Renal cortical epithelial cell (primary cell): ENCODE measurements at places on chromosomes 5 and 9. TPM values are rescaled to one million over a fixed set of nuclear protein-coding genes. Genes with fewer than 3 reads are reported as not detected.
A peak's percentile ranks its signal among the peaks of the same experiment; 100 is the strongest.

CDC25C gene
- total RNA-seq: 0.35 and 2.6 TPM in 2 replicates

- DNase-seq: no peak
Measured at GRCh38 chr5:177972613-177973012, 23.4 kb downstream of the PROP1 start.

DNA sequence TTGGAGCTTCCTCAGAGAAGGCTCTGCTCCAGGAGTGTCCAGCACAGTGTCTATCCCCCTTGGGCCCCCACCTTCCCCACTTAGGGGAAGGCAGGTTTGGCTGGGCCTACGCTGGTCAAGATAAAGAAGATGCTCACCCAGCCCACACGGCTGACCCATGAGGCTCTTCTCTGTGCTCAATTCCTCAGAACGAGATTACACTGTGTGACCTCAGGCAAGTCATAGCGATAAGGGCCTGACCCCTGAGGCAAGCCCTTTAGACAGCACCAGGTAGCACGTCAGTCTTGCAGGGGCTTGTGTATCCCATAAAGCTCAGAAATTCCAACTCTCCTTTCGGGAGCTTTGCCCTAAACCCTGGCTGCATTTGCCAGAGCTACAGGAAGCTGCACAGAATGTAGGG, 32.6 kb downstream of the CORO2A start:
- no peak for DNase-seq

DNA sequence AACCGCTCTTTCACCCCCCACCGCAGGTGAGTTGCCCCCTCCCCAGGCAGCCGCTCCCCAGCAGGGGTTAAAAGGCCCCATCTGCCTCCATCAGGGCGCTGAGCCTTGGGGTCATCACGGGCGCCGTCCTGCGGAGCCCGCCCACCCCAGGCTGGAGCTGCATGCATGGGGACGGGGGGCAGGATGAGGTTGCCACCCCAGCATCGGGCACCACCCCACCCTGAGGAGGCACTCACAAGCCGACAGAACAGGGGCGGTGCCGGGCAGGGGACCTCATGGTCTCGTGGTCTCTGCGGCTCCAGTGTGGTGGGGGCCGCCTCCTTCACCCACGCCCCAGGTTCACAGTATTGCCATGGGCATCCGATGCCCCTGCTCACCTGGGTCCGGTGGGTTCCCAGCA, 16.5 kb downstream of the PTGES start:
- no peak for DNase-seq

PCDHGA7 gene
- 0.52 and 2.3 TPM in 2 replicates for total RNA-seq

DNA sequence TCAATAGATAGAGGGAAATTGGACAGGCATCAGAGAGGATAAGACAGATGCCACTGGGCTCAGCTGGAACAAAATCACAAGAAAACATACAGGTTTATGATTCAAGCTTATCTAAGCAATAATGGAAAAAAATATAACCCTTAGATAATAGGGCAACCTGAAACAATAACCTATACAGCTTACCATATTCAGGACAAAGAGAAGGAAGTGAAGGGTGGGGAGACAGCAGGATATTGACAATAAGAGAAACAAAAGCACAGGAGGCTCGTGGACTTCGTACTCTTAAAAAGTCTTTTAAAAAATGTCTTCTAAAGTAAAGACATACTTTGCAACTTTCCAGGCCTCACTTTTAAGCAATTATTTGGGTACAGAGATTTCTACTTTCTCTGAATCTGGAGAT, 225.3 kb downstream of the NTRK2 start:
- DNase-seq: no peak

LRSAM1 gene
- total RNA-seq: 14.4 and 19.8 TPM in 2 replicates

TICAM2 gene
- total RNA-seq: 3.1 and 6.9 TPM in 2 replicates

- peak; percentile 81 for DNase-seq
Measured at GRCh38 chr5:127040796-127041520, 10.6 kb upstream of the MARCHF3 start.

FBP2 gene
- total RNA-seq: not detected in 2 replicates

PCDHGA9 gene
- 0.52 and 3.2 TPM in 2 replicates for total RNA-seq

YTHDC2 gene
- 20.1 and 37.7 TPM in 2 replicates for total RNA-seq

- peak; percentile 86 for DNase-seq
Measured at GRCh38 chr5:59583151-59583809, 310.2 kb downstream of the PDE4D start.

SVEP1 gene
- total RNA-seq: under 0.01 and 0.17 TPM in 2 replicates

KIF4B gene
- 0.05 TPM in 1 of 2 replicates, not detected in the other for total RNA-seq

C9 gene
- total RNA-seq: 0.20 TPM in 1 of 2 replicates, not detected in the other

DNA sequence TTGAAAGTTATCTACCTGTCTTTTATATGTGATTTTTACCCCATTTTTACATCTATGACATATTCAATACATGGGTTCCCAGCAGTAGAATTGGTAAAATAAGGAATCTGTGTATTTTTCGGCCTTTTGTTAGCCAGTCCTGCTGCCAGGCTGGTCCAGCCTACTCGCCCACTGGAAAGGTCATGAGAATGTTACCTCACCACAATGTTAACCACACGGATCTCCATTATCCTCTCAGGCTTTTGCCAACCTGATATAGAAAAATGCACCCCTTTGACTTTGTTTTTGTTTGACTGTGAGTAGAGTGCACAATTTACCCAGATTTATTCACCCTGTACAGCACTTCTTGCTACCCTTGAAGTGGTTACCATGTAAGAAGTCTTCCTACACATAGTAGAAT, 167.2 kb downstream of the CTNND2 start:
- DNase-seq: no peak

FOXD4L6 gene
- 0.10 and 0.17 TPM in 2 replicates for total RNA-seq

TMEM252 gene
- 0.20 TPM in 1 of 2 replicates, not detected in the other for total RNA-seq

- DNase-seq: no peak
Measured at GRCh38 chr5:85500869-85501268, 1116.2 kb upstream of the EDIL3 start.

DNA sequence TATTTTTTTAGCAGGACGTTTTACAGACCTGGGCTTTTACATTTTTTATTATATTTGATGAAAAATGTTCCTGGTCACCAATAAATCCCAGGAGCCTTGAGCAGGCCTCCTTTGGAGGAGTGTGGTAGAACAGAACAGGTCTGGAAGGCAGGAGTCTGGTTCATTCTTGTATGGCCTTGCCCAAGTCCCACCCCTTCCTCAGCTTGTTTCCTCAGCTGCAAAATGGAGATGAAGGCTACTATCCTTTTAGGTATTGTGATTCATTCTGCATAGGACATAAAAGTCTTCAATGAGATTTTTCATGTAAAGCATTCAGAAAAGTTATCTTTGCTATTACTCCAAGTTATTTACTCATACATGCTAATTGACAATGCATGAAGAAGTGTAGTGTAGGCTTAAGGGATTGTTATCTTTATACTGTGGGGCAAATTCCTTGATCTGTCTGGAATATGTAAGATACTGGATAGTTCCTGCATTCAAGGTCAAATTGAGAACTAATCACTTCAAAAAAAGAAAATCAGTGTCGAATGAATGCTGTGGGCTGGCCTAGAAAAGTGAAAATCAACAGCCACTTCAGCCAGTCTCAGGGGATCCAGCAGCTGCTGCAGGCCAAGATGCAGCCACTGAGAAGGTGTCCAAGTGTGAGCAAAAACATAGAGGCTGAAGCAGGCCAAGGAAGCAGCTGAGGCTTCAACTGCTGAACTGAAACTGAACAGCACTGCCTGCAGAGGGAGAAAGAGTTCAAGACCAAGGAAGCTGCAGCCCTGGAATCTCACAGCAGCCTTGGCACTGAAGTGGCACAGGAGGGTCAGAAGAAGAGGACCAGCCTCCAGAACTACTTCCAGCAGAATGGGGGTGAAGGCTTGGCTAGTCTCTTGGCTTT, 15.5 kb upstream of the SLC36A3 start:
- peak; percentile 16 for DNase-seq

DNA sequence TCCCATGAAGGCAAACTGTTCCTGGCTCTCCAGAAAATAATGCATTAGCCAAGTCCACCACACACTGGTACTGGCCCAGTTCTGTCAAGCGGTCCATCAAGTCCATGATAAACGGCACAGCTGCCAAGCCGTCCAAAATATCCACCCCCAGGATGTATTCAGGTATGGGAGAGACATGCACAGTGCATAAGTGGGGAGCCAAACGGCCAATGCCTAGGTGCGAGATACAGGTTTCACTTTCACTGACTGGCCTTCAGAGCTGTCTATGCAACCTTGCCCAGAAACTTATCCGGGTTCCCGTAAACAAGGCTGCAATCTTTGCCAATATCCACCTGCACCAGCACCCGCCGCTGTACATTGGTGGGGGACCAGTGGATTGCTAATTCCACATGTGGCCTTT, 795.8 kb downstream of the EFNA5 start:
- DNase-seq: no peak

- DNase-seq: no peak
Measured at GRCh38 chr5:130126746-130127145, 222.5 kb downstream of the CHSY3 start.

GRCh38 chr5:127856292-127856691, 153.1 kb downstream of the CCDC192 start:
- no peak for DNase-seq
